ENCODE measurements at places on chromosomes 1 and 21.

GRCh38 chr1:183051546-183051945, 28.3 kb downstream of the LAMC1 start:
- no peak for DNase-seq

- no peak for DNase-seq
These were observed 8.6 kb downstream of the BEND5 start for GRCh38 chr1:48767975-48768510.

DNA sequence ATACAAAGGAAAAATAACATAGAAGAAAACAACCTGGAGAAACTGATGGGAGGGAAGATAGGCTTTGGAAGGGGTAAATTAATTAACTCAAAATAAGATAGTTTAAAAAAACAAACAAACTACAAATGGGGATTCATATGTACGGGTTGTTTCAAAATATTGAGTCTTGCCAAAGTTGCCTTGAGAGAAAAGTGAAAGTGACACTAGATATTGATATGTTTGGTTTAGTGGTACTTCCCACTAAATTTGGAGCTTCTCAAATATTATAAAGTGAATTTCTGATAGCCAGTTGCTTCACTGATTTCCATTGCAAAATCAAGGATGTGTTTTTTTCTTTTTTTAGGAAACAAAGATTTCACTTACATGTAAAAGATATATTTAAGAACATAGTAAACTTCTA, 149.5 kb upstream of the RUNX1 start:
- no peak for DNase-seq

GRCh38 chr21:44566403-44566802, 7.1 kb upstream of the KRTAP10-4 start:
- no peak for DNase-seq

GRCh38 chr1:108199781-108200686, at the start of gene SLC25A24:
Gene SLC25A24, minus strand, starts transcription at chr1:108200343. Its CDS starts 205 bp downstream, at chr1:108200138.
- peak; percentile 52 for DNase-seq

GRCh38 chr21:31629972-31630711, 29.4 kb upstream of the SOD1 start:
- DNase-seq: no peak

GRCh38 chr1:208600456-208601190, 356.4 kb upstream of the PLXNA2 start:
- DNase-seq: no peak

- no peak for DNase-seq
These were observed 3.3 kb upstream of the GBP1 start for GRCh38 chr1:89068291-89068690.

DNA sequence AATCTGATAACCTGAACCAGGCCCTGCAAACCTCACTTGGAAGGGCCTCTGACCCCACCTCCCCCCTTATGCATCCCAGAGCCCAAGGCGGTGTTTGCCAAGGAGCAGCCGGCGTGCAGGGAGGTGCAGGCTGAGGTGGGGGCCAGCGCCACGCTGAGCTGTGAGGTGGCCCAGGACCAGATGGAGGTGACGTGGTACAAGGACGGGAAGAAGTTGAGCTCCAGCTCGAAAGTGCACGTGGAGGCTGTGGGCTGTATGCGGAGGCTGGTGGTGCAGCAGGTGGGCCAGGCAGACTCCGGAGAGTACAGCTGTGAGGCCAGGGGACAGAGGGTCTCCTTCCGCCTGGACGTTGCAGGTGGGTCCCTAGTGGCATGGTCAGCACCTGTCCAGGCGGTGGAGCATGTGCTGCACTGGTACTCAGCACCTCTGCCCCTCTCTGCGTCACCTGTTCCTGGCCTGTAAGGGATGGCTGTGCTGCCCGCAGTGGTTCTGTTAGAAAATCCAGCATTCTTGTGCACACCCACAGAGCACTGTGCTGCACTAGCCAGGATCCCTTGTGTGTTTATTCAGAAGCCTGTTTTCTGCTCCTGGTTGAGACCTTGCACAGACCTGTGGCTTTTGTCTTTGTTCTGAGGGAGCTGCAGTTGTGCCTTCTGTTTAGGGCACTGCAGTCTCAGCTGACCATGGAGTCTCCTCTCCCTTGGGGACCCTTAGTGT, 11.6 kb downstream of the OBSCN start:
- DNase-seq: no peak

DNA sequence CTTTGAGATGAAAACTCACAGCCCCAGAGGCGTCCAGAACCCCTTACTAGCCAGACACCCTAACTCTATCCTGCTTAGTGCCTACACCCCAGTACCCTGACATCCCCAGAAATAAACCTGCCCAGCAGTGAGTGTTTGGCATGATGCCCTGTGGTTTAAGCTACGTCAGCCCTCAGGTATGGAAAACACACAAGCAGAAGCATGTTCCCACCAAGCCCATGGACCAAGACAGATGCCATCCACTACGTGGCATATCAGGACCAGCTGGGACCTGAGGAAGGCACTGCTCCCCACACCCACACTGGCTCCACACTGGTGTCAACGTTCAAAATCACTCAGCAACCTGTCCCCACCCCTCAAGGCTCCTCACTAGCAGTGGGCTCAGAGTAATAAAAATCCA, 116.4 kb downstream of the SYT2 start:
- DNase-seq: no peak

- DNase-seq: no peak
These were observed 784.5 kb downstream of the USP25 start for GRCh38 chr21:16514316-16514715.

DNA sequence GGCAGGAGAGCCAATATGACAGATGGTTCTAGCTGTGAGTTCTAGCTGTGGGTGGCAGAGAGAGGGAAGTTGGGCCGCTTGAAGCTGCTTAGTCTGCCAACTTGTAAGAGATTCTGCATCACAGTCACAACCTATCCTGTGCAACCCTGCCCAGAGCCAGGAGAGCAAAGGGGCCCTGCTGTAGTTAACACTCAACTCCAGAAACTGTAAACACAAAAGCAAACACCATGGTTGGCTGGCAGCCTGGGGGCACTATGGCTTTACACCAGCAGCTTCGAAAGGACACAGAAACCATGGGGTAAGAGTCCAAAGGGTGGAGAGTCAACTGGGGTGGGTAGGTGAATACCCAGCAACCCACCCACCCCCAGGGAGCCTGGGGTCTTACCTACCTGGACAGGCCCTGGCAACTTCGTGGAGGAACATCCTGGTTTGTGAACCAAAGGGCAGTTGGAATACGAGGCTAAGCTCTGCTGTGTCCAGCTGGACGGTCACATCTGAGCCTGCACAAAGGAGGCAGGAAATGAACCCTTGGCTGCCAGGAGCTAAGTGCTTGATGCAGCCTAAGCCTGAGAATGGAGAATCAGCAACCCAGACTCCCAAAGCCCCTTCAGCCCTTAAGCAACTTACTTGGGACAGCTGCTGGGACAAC, 6.4 kb downstream of the INPP5B start:
- DNase-seq: no peak

DNA sequence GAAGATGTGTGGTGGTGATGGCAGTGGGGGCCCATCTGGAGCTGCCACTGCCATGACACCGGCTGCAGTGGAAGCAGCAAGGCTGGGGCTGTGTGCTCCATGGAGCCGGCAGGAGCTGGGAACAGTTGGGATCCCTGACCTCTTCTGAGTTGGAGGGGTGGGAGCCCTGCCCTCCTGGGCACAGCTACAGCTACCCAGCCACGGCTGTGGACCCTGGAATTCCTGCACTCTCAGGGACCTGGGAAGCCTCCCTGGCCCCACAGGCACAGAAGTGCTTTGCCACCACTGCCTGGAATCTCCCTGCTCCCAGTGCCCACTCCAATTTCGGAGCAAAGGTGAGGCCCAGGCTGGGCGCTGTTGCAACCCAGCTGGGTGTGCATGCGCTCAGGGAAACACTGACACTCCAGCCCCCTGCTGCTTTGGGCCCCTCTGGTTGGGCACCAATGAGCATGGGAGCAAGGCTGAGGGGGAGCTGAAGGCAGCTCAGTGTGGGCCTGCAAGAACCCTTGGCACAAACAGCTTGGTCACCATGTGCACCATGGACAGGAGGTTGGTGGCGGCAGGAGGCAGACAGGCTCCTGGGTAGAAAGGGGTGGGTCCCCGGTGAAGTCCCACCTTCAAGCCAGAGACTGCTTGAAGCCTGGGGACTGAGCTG, 817.6 kb downstream of the KCNT2 start:
- no peak for DNase-seq

DNA sequence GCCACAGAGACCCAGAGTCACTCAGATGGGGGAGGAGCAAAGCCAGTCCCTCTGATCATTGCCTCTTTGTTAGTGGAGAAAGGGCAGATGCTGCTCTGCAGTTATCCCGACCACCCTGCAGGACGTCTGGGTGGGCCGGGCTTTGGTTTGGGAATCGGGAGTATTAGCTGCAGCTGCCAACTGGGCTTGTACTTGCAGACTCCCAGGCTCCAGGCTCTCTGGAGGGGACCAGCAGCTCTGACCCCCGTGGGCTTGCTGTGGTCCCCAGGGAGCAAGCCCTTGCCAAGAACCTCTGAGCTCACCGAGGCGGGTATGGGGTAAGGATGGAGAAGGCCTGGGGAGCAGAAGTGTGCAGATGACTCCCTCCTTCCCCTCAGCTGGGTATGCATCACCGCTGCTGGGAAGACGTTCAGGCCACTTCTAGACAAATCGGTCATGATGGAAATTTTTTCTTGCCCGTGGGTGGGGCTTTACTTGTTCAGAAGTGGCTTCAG, 21.6 kb downstream of the MAPKAPK2 start:
- DNase-seq: no peak

- no peak for DNase-seq
These were observed 25.9 kb downstream of the TMEM51 start for GRCh38 chr1:15179485-15179883.

- DNase-seq: no peak
These were observed 755 bp downstream of the RPAP2 start for GRCh38 chr1:92299477-92300150.

GRCh38 chr21:45187646-45188045, 100.0 kb downstream of the POFUT2 start:
- no peak for DNase-seq

DNA sequence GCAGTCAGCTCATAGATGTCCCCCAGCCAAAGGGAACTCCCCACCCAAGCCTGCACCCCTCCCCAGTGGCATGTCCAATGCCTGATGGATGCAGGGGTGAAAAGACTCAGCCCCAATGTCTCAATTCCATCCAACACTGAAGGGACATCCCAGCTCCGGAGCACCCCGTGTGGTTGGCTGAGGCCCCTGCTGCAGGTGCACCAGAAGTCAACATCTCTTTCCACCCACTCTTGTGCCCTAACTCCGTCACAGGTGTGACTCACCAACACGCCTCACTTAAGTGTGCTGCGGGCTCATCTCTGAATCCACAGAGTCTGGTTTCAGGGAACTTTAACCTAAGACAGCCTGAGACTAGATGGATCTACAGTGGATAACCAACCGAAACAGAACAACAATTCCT, 40.9 kb upstream of the ZBTB18 start:
- DNase-seq: peak; percentile 30

DNA sequence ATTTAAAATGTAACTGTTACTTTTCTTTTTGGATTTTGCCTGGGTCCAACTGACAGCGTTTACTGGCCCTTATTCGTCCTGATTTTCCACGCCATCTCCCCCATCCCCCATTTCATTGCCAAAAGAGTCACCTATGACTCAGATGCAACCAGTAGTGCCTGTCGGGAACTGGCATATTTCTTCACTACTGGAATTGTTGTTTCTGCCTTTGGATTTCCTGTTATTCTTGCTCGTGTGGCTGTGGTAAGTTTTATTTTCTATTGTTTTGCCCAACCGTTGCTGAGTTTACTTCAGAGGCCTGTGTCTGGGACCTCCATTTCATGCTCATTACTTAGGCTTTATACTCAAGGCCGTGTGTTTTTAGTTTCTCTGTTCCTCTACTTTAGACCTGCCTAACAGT, 9.3 kb downstream of the LEPR start:
- no peak for DNase-seq

GRCh38 chr1:153880962-153881361, 41.8 kb downstream of the GATAD2B start:
- DNase-seq: no peak

DNA sequence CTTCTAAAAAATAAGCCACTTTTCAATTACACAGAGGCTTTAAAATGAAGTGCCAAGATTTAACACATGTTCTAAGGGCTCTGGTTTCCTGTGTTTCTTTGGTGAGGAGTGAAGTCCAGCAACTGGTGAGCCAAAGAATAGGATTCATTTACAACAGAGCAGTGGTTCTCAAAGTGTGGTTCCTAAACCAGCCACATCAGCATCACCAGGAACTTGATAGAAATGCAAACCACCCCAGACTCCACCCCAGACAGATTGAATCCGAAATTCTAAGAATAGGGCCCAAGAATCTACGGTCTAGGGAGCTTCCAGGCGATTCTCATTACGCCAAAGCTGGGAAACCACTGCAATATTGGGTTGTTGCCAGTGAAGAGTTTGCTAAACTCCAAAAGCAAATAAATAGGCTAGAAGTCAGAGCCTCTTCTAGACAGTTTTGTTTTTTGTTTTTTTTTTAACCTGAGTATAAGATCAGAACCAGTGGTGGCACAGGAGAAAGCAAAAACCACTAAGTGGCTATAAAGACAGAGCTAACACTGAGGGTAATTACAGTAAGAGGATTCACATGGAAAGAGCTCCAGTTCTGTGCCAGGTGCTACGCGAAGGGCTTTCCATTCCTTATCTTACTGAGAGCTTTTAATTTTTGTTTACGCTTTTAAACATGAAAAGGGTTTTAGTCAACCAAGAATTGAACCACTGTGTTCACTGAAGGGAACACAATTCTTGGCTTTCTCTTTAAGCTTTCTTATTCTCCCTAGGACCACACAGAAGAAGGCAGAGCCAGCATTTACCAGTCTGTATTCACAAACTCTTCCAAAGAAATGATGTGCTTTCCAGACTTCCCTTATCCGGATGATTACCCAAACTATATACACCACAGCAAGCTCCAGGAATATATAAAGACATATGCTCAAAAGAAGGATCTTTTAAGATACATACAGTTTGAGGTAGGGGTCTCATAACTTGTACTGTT, 42.4 kb upstream of the FMO2 start:
- no peak for DNase-seq

GRCh38 chr1:152577168-152577567, 3.1 kb downstream of the LCE3D start:
- DNase-seq: no peak

DNA sequence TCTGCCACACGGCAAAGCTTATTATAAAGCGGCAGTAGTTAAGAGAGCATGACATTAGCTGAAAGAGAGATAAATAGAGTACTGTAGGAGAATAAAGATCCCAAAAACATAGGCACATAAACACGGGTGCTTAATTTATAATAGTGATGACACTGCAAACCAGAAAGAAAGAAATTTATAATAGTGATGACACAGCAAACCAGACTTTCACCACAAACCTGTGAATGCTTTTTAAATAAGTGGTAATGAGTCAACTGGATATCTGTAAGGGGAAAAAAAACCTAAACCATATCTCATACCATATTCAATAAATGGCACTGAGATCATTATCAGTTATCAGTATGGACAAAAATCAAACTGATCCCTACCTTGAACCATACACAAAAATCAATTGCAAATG, 25.5 kb downstream of the USP1 start:
- no peak for DNase-seq

GRCh38 chr1:32303997-32304622, 12.2 kb downstream of the HDAC1 start:
- no peak for DNase-seq

- DNase-seq: no peak
These were observed 1.8 kb downstream of the ZNF669 start for GRCh38 chr1:247102381-247102780.

Measured in stimulated activated CD4-positive, alpha-beta T cell treated with anti-CD3 and anti-CD28 coated beads, Interleukin-12 subunit alpha, Interleukin-12 subunit beta, amount 100 ng/mL, for 24 hours (primary cell).